ENCODE measurements at places on chromosomes 2 and 18.

DNA sequence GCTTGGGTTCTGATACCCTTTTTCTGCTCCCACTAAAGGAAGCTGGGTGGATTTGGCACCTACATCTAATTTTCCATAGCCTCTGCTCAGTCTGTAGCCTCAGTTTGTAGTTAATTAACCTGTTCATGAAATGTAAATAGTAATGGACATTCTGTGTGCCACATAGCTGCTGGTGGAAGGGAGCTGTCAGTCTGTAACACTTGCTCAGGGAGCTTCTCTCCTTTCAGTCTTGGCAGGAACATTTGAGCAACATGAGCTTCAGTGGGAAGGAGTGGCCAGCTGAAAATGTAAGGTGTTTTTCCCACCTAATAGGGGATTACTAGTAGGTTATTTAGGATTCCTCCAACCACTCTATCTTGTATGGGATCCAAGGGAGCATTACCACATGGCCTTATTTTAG lies 203.4 kb downstream of the ASXL3 start:
- DNase-seq = no peak

DNA sequence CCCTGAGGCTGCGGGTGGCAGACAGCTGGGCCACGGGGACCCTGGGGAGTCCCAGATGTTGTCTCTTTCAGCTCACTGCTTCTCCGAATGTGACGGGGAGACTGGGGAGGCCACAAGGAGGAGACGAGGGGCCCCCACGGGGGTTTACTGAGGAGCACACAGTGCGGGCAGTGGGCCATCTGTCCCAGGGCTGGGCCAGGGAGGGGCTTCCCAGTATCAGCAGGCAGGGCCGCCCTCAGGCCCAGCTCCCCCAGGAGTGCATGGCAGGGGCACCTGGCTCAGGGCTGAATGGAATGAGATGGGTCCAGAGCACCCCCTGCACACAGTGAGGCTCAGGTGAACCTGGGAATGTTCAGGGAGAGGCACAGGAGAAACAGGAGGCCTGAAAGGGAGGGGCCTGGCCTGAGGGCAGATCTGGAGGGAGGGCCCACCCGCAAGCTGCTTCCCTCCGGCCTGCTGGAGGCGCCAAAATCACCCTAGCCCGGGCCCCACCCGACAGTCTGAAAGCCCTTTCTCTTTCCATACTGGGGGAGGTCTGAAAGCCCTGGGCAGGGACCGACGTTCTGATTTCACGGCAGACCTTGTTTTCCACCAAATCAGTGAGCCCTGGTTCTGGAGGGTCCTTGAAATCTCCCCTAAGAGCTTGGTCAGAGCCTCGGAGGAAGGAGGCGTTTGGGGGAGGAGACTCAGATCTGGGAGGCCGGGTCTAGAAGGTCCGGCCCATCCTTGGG lies 35.5 kb upstream of the PTMA start:
- no peak for DNase-seq

DNA sequence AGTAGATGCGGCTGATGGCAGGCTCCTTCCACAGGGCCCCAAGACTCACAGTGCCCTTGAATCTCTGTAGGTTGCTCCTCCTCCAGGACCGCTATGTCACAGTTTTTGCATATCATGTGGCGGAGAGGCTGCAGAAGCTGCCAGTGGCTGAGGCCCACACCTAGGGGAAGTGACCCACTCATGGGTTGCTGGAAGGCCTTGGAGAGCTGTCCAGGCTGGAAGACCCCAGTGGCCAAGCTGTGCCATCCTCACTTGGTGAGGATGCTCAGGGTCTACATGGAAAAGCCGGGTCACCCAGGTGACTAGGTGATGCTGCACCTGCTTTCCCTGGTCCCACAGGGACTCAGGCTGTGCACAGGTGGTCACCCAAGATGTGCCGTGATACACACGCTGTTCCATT lies 90.6 kb downstream of the SEPTIN10 start:
- no peak for DNase-seq

GRCh38 chr2:222167762-222168161 lies 131.0 kb downstream of the PAX3 start:
- no peak for DNase-seq

DNA sequence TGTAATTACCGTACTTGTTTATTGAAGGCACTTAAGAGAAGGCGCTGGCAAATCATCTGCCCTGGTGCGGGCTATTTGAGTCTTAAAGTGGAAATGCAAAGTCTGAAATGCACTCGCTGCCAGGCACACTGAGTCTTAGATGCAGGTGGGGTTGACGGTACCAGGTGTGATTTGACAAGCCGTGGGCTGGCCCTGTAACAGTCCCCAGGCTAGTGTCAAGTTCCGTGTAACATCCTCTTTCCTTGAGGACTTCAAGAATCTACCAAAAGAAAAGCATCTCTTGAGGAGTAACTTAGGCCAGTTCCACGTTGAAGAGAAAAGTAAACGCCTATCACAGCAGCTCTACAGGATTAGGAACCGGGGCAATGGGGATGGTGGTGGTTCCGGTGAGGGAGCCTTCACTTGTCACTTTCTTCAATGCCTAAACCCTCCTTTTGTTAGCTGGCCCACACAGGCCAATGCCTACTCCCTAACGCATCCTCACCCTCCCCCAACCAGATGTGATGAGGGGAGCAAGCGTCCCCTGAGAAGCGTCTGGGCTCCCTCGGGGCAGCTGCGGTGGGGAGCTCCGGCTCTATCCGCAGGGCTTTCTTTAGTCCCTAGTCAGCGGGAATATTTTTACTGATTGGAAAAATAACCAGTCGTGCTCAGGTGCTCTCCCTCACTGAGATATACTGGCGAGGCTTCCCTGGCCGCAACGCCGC lies 1.5 kb upstream of the UGP2 start:
- no peak for DNase-seq

DNA sequence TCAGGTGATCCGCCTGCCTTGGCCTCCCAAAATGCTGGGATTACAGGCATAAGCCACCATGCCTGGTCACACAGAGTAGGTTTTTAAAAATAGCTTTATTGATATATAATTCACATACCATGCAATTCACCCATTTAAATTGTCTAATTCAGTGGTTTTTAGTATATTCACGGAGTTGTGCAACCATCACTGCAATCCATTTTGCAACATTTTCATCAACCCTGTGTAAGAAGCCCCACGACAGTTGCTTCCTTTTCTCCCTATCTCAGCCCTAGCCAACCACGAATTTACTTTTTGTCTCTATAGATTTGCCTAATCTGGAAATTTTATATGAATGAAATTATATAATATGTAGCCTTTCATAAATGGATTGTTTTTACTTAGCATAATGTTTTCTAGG lies 266.4 kb downstream of the NAPG start:
- DNase-seq = peak; percentile 87

DNA sequence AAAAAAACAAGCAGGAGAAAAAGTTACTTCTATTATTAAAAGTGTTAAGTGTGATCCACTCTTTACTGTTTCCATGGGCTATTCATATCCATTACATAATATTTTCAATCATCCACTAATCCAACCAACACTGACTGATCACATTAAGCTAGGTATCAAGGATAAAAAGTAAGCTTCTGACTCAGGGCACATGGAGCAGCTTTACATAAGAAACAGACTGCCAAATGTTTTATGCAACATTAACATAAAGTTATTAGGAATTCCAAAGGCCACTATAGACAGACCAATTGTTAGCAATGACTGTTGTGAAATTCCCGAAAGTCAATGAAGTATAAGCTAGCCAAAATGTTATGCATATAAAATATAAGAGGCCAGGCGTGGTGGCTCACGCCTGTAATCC lies 277.6 kb downstream of the ZEB2 start:
- DNase-seq = no peak

All from inflammatory macrophage treated with lipopolysaccharide for 1 hour (primary cell).